ENCODE measurements at places on chromosomes 11 and 22. TPM values are rescaled to one million over a fixed set of nuclear protein-coding genes. Genes with fewer than 3 reads are reported as not detected.

The CCDC81 gene
- 0.26 TPM for total RNA-seq

The DEPDC5 gene
- 11.2 TPM for total RNA-seq

The CRYBB1 gene
- not detected for total RNA-seq

The KRTAP5-4 gene
- total RNA-seq = not detected

The CDC42BPG gene
- 0.16 TPM for total RNA-seq

The IGLL1 gene
- total RNA-seq = not detected

The CNIH2 gene
- total RNA-seq = 0.17 TPM

The SNX32 gene
- total RNA-seq = 4.0 TPM

The KRTAP5-8 gene
- total RNA-seq = not detected

The ZDHHC13 gene
- total RNA-seq = 12.5 TPM

The TBX10 gene
- not detected for total RNA-seq

The TMPRSS5 gene
- 0.16 TPM for total RNA-seq

The RASL10A gene
- not detected for total RNA-seq

The CHRM4 gene
- 0.09 TPM for total RNA-seq

The COMT gene
- 131 TPM for total RNA-seq

The PHETA2 gene
- total RNA-seq = 20.0 TPM

The LUZP2 gene
- total RNA-seq = 0.32 TPM

The CDC42EP2 gene
- total RNA-seq = 33.7 TPM

The IGF2 gene
- total RNA-seq = 0.69 TPM

The CSRP3 gene
- total RNA-seq = not detected

The APOL6 gene
- 13.7 TPM for total RNA-seq

The SEC14L6 gene
- total RNA-seq = 0.16 TPM

Data from bronchial smooth muscle cell (primary cell).